ENCODE measurements at places on chromosomes 7 and 10. TPM values are rescaled to one million over a fixed set of nuclear protein-coding genes. Genes with fewer than 3 reads are reported as not detected.

DNA sequence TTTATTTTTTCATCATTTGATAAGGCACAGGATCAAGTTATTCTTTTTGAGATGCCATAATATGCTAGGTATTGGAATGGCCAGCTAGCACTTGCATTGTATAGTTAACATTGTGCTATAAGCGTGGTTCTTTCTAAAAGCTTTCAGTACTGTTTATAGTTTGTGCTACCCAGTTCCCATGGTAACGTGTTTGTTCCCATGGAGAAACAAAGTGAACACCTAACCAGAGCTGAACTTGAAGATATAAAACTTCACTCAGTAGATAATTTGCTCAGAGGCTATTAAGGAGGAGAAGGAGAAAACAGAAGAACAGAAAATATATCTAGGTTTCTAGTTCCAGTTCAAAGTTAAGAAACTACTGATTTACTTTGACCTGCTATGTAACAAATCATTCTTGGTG is 23.6 kb upstream of the ITGB8 start:
- no peak overlapping the region for H3K4me3 ChIP-seq
- no peak for DNase-seq
- no peaks in the 10 kb centered on the region for H3K27me3 ChIP-seq
- H3K27ac ChIP-seq: no peak overlapping the region
- no peaks in the 10 kb centered on the region for H3K4me1 ChIP-seq
- no peaks in the 10 kb centered on the region for H3K36me3 ChIP-seq

DNA sequence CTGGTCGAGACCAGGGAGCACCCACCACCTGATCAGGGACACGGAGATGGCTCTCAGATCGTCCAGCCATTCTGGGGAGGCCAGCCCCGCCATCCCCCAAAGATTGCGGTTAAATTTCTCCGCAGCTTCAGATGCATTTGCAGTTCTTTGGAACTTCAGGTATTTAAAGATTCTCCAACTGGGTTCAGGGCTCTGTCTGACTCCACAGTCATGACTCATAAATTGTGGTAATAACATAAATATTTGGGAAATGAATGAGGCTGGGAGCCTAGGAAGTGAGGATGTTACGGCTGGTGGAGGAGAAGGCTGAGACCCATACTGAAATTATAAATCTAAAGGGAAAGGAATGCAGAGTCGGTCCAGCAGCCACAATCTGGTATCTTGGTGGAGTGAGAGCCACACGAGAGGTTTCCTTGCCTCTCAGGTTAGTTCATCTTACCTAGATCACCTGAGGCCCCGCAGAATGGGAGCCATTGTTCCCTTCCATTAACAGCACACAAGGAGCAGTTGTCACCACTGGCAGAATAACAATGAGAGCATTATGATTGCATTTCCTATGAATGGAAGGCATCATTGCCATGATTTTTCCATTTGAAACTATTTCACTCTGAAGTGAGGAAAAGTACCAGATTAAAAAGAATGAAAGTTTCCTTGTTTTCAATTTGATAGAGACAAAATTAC is 26.7 kb upstream of the DNAJB6 start:
- no peak overlapping the region for H3K27ac ChIP-seq
- no peaks in the 10 kb centered on the region for H3K4me1 ChIP-seq
- H3K4me3 ChIP-seq: no peak overlapping the region
- no peaks in the 10 kb centered on the region for H3K27me3 ChIP-seq

DNA sequence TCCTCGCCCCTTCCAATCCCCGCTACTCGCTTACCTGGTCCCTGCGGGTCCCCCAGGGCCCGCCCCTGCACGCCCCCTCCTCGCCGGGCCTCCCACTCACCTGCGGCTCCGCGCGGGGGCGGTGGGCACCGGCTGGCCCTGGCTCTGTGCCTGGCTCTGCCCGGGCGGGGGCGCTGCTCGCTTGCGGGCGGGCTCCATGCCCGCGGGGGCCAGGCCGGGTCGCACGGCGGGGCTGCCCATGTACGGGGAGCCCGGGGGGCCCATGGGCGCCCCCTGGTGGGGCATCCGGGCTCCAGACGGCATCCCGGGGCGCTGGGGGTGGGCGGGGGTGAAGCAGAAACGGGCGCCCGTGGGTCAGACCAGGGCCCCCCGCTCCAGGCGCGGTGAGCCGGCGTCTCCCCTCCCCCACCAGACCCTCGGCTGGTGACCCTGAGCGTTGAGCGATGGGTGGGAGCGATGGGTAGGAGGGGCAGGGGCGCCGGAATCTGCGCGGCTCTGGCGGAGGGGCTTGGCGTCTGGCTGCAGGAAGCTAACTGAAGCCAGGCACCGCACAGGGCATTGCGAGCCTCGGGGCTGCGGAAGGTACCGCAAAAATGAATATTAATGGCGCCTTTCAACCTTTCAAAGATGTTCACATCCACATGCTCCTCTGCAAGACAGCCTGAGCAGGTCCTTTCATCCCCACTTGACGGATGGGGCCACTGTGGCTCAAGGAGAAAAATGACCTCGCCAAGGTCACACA is 3.0 kb downstream of the SMARCD3 start:
- peaks cover 7% of the 10 kb centered on the region for H3K27me3 ChIP-seq
- peaks cover 77% of the 10 kb centered on the region for H3K4me1 ChIP-seq
- no peaks in the 10 kb centered on the region for H3K36me3 ChIP-seq
- no peak overlapping the region for H3K4me3 ChIP-seq

DNA sequence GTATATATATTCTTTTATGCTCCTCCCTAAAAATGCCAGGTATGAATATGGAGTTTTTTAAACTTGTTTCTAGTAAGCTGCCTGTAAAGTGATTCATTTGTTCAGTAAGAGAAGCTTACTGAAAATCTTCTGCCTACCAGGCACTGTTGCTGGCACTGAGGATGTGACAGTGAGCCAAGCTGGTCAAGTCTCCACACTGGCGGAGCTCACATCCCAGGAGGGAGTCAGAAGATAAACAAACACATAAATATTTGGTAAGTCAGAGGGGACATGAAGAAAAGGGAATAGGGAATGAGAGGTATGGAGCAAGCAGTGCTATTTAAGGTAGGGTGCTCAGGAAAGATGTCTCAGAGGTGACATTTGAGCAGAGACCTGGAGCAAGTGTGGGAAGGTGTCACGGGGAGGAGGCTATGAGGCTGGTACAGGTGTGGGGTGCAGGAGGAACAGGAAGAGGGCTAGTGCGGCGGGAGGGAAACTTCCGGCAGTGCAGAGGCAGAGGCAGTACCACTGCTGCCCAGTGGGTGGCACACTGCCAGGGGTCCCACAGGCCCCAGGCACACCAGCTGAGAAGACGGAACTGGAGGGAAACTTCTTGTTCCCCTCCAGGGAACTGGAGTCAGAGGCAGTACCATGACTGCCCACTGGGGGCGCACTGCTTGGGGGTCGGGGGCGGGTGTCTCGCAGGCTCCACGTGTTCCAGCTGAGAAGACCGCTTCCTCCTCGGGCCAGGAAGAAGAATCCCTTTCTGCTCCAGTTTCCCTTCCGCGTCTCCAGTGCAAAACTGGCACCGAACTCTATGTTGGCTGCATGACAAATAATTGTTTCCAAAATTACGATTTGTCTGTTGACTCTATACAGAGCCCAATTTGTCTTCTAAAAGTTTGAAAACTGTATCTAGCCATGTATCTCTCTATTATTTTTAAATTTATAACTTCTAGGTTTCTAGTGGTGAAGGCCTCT is 161.0 kb downstream of the TEX36 start:
- no peak for DNase-seq
- no peak overlapping the region for H3K4me3 ChIP-seq
- H3K4me1 ChIP-seq: no peaks in the 10 kb centered on the region
- H3K27ac ChIP-seq: no peak overlapping the region
- no peaks in the 10 kb centered on the region for H3K36me3 ChIP-seq

DNA sequence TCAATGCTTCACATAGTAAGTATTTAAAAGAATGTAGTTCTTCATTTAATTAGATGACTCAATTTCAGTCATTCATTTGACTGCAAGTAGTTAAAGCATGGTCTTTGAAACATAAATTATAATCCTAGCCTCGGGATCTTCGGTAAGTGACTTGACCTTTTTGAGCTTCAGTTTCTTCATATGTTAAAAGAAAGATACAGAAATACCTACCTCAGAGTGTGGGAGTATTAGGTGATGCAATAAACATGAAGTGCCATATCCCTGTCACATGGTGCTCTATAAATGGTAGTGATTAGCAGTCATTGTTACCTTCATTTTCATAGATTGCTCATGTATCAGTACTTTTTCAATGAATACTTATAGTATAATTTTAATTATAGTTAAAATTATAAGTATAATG is 31.2 kb upstream of the UMAD1 start:
- no peaks in the 10 kb centered on the region for H3K27me3 ChIP-seq
- no peak overlapping the region for H3K27ac ChIP-seq

FAM25A gene
- not detected for total RNA-seq

LIPJ gene
- 0.33 TPM for total RNA-seq
